ENCODE measurements at places on chromosomes 6 and 20.

GRCh38 chr6:134098276-134098675 is 45.9 kb upstream of the SLC2A12 start:
- no peak for DNase-seq

GRCh38 chr20:44017905-44018258 is 103.2 kb downstream of the TOX2 start:
- DNase-seq, result no peak

DNA sequence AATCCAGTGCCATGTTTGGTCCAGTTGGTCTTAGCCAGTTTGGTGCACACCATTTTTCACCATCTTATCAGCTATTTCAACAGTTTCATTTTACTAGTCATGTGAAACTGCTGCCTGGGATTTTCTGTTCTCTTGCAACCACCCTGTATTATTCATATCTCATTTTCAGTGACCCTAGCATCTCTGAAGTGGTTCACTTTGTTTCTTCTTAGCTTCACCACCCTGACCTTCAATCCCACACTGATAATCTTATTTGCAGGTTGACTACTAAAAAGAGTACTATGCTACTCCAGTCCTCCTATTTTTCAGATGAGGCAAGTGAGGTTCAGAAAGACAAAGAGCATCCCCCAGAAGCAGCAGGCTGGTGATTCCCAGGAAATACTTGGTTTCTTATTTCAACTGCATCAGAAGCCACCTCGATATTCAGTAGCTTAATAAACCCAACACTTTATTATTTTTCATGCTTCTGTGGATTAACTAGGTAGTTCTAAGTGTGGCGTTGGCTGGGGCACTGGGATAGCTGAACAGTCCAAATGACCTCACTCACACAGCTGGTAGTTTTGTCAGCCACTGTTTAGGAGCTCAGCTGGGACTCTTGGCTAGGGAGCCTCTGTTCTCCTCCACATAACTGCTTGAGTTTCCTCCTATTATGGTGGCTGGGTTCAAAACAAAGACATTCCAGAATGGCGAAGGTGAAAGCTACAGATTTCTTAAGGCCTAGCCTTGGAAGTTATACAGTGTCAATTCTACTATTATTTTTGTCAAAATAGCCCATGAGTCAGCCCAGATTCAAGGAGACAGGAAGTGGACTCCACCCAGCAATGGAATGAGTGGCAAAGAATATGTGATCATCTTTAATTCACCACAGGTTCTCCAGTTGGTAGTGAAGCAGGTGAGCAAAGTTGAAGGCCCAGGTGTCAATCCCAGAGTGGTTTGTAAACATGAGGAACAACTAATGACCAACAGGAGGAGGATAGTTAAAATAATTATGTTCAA is 40.6 kb downstream of the BPIFB4 start:
- no peak for DNase-seq

DNA sequence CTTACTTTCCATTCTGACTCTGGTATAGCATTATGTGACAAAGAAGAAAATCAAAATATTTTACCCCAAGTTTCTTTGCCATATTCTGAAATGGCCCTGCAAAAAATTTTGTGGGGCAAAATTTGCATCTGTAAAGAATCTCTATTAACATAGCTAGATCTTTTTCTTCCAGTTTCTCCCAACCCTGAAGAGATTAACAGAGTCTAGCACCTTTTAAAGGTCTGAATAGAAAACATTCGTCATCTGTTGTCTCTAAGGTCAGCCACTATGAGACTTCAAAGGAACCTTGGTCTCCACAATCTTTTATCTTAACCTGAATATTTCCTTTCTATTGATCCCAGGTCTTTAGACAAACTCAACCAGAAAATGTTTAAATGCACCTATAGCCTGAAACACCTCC is 205.7 kb downstream of the BTBD9 start:
- no peak for DNase-seq

All from NCI-H2081 treated with DMSO at 0.1 percent for 48 hours (cell line).